HFFc6 (cell line): ENCODE measurements at places on chromosomes 4 and X. TPM values are rescaled to one million over a fixed set of nuclear protein-coding genes. Genes with fewer than 3 reads are reported as not detected.

DNA sequence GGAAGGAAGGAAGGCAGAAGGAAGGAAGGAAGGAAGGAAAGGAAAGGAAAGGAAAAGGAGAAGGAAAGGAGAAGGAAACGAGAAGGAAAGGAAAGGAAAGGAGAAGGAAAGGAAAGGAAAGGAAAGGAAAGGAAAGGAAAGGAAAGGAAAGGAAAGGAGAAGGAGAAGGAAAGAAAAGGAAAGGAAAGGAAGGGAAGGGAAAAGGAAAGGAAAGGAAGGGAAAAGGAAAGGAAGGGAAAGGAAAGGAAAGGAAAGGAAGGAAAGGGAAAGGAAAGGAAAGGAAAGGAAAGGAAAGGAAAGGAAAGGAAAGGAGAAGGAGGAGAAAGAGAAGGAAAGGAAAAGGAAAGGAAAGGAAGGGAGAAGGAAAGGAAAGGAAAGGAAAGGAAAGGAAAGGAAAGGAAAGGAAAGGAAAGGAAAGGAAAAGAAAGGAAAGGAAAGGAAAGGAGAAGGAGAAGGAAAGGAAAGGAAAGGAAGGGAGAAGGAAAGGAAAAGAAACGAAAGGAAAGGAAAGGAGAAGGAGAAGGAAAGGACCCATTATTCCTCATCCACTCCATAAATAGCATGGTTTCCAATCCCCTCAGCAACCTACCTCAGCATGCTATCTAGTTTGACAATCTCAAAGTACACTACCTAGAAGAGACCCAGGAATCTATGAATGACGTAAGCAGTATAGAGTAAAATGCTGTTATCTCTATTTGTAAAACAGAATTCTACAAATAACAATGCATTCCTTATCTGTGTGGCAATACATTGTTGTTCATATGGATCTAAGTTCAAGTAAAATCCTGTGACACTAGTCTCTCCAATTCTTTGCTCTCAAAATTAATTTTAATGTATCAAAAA, 209.7 kb downstream of the LRBA start:
- no peak for DNase-seq

DNA sequence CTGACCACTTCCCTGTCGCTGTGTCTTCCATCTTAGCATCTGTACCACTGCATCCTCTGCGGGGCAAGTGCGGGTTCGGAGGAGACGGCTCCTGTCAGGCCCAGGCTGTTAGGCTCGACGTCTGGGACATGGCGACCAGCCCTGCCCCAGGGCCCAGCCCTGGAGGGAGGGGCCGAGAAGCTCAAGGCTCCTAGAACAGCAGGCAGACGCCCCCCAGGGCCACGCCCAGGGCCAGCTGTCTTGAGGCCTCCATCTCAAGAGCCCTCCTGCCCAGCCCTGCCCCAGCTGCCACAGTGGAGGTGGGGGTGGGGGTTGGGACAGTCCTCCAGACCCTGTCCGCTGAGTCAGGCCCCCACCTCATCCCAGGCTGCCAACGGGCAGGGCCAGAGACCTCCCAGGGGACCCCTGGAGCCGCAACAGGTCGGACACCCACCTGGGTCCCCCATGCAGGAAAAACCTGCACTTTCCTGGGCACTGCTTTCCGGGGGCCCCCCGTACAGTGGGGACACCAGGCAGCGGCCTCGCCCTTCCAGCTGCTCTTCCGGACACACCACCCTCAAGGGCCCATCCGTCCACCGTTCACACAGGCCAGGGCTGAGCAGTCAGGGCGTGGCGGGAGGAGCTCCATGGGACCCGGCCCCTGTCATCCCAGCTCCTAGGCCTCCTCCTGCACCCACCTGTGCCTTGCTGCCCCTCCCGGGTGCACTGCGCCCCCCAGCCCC, 83.1 kb downstream of the FAM53A start:
- no peak for DNase-seq

DNA sequence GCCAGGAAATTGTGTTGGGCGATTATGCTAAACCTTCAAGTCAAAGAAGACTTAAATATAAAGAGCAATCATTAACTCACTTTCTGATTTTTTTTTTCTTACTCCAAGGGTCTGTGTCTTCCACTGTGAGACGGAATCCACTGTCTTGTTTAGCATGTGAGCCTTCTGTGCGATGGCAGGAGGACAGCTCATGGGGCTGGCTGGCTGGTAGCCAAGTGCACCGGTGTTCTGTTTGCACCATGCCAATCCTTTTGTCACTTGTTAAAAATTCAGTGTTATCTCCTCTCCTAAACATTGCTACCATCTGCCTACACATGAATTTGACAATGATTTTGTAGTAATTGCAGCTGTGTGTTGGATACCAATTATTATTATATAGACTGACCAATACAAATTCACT, 1056.3 kb upstream of the IGFBP7 start:
- DNase-seq, result no peak

GRCh38 chrX:104488811-104489210, 77.2 kb upstream of the IL1RAPL2 start:
- no peak for DNase-seq

GRCh38 chr4:158609116-158609515, 62.6 kb downstream of the C4orf46 start:
- DNase-seq, result no peak

DNA sequence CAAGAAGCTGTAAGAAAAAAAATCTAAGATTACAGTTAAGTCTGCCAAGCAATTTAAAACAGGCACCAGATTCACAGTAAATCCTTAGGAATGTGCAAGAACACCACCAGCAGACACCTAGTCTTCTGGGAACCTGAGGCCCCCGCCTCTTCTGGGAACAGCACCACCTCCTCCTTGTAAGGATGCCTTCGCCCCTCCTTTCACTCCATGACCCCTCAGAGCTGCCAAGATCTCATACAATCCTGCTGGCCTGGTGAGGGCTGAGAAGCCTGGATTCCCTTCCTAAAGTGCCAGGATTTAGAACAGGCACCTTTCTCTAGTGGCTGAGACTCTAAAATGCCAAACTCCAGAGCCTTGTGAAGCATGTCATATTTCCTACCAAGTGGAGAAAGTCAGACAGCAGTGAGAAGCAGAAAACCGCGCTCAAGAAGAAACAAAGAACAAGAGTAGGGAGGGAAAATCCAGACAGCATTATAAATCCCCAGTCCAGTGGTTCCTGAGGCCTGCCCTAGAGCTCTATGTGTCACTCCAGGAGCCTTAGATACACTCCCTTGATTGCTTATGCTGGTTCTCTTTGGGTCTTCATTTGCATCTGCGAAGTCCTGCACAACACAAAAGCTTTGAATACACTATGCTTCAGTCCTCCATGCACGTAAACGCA, 166.4 kb downstream of the TSPAN5 start:
- no peak for DNase-seq

DNA sequence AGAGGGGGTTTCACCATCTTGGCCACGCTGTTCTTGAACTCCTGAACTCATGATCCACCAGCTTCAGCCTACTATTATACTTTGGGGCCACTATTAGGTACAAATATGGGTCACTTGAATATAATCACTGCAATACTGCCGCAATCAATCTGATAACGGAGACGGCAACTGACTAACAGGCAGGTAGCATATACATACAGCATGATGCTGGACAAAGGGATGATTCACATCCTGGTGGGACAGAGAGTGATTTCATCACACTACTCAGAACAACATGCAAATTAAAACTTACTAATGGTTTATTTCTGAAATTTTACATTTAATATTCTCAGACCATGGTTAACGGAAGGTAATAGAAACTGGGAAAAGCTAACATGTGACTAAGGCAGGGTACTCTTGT, 10.9 kb downstream of the LRBA start:
- DNase-seq, result peak; percentile 33

- DNase-seq, result no peak
These were observed 55.2 kb downstream of the TRMT44 start for GRCh38 chr4:8495803-8496202.

GRCh38 chr4:17336069-17336468, 175.8 kb downstream of the QDPR start:
- no peak for DNase-seq

- DNase-seq, result peak; percentile 99
These were observed 13.3 kb upstream of the CD99 start for GRCh38 chrX:2677764-2678163.

GRCh38 chr4:1855333-1856070, 454 bp downstream of the LETM1 start:
- no peak for DNase-seq

GRCh38 chr4:141375855-141376254, 155.2 kb downstream of the ZNF330 start:
- peak; percentile 92 for DNase-seq

DNA sequence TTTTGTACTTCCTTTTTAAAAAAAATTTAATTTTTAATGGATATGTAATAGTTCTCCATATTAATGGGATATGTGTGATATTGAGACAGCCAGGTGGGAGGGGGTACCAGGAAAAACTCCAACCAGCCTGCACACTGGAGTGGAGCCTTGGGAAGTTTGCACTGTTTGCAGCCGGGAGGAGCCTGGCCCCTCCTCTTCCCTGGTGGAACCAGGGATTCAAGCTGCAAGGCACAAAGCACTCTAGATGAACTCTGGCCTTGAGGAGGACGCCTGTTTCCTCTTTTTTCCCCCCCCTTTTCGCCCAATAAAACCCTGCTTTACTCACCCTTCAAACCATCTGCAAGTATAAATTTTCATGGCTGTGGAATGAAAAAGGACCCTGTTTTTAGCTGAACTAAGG, 48.2 kb upstream of the GC start:
- no peak for DNase-seq

DNA sequence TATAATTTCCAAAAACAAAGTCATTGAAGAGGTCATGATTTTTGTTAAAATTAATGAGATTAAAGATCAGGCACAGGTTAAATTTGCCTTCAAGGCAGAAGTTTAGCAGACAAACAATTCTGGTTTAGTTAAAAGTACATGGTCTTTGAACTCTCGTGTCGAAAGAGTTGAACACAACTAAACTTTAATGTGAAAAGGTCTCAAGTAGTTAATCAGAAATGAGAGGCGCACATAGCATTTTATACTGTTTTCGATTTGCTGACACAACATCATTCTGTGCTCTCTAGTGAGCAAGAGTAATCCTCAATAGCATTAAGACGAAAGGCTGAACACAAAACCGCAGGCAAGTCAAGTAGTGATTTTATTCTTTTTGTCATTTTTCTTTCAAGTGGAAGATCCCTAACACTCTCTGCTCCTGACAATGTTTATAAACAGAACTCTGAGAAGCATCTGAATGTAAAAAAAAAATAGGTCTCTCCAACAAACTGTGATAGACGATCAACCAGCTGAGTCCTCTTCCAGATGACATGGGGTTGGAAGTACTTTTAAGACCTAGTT, 49.8 kb downstream of the SH3RF1 start:
- DNase-seq, result no peak

DNA sequence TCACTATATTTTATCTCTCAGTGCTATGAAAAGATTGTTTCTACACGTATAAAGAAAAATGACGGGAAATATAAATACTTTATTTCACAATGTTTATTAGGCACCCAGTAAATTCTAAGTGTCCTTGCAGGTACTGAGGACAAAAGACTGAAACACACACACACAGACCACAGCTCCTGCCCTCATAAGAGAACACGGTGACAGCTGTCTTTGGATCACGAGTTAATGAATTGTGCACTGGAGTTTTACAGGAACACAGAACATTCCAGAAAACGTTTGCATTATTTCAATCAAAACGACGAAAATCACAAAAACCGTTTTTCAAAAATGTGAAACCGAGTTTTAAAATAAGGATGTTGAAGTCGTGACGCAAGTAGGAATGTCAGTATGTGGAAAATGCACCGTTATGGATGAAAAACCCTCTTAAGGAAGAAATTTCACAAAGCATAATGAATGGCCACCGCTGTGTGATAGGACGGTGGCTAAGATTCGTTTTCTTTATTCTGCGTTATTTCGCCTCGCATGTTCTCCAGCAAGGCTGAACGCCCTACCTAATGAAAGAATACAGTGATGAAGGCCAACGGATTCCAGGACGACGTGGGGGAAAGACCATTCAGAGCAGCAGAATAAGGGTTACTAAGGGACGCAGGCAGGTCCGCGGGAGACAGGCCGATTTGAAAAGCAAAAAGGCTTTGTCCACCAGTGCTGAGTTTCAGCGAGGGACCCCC, 24.2 kb downstream of the FAM156A start:
- DNase-seq, result no peak

- DNase-seq, result no peak
These were observed 275.4 kb upstream of the PITX2 start for GRCh38 chr4:110898290-110898689.

DNA sequence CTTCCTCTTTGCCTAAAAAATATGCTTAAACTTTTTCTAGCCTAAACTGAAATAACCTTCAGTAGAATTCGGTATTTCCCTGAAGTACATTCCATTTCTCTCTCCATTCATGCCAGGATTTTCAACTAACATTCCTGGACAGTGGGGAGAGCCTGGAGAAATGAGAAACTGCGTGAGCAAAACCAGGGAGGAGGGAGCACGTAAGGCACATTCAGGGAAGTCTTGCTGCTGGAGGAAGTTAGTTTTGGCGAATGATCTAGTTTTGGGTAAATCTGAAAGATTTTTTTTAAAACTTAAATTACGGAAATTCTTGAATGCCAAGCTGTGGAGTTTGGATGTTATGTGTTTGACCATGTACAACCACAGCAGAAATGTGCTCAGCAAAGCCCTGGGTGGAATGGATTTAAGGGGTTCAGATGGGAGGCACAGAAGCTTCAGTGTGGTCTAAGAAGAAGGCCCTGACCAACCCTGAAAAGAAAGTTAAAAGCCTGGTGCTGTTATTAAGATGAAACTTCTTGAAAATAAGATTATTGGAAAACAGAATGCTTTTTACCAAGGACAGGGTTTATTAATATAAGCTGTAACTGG, 347.8 kb downstream of the ANK2 start:
- DNase-seq, result peak; percentile 24

DNA sequence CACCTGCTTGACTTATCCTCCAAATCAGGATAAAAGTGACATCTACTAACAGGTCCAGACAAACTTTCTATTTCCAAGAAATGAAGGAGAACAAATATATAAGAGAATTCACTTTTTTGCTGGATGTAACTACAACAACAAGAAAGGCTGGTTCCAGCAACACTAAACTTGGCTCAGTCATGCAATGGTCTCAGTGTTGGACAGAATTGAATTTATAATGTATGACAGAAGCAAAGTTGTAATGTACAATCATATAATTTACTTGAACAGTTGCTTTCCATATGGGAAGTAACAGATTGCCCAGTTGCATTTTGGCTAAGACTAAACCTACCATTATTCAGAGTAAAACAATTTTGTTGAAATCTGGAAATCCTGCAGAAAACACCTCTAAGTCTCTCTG, 183.3 kb upstream of the INTU start:
- no peak for DNase-seq

DNA sequence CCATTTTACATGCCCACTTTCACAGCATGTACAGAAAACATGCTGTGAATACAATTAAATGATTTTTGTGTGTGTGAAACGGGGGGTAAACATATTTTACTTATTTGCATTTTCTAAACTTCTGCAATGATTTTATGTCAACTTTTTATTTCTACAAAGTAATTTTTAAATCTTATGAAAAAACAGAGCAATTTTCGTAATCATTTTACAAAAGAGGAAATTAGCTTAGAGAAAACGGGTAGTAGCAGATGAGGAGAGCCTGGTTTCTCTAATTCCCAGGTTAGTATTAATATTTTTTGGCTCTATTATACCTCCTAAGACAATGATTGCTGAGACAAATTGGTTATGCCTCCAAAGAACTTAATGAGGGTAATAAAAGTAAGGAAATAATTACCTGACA, 3.2 kb downstream of the TKTL2 start:
- no peak for DNase-seq

Gene CENPVL2
- total RNA-seq, result not detected in 3 replicates

Gene XAGE2
- total RNA-seq, result not detected in 3 replicates

Gene GYPA
- not detected in 3 replicates for total RNA-seq

Gene PARM1
- 0.13 and 0.20 TPM in 2 replicates for total RNA-seq

Gene ASMT
- total RNA-seq, result not detected in 3 replicates

Gene TBC1D19
- total RNA-seq, result 11.5 to 13.7 TPM (median 11.9 TPM) in 3 replicates

Gene GPR78
- 0.05 TPM in 1 of 3 replicates, not detected in the others for total RNA-seq

Gene VCX
- not detected in 3 replicates for total RNA-seq

Gene CXCL8
- total RNA-seq, result 0.28 to 2.8 TPM (median 0.87 TPM) in 3 replicates

Gene IQCM
- 0.10 to 0.18 TPM in 2 of 3 replicates, not detected in the other for total RNA-seq
